Substantia nigra (tissue), 51 donors: ENCODE measurements at places on chromosomes 13 and 19.

DNA sequence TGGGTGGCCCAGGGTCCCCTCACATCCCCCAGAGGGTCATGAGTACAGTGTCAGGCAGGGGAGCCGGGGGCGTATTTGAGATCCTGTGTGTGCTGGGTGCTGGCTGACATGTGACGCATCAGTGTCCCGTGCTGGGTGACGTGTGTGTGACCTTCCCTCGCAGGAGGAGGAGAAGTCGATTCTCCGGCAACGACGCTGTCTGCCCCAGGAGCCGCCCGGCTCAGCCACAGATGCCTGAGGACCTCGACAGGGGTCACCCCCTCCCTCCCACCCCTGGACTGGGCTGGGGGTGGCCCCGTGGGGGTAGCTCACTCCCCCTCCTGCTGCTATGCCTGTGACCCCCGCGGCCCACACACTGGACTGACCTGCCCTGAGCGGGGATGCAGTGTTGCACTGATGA lies 25.8 kb downstream of the PNPLA6 start:
- no peak for DNase-seq

- no peak for DNase-seq
Measured at GRCh38 chr13:27106144-27106543, 65.5 kb downstream of the USP12 start.

DNA sequence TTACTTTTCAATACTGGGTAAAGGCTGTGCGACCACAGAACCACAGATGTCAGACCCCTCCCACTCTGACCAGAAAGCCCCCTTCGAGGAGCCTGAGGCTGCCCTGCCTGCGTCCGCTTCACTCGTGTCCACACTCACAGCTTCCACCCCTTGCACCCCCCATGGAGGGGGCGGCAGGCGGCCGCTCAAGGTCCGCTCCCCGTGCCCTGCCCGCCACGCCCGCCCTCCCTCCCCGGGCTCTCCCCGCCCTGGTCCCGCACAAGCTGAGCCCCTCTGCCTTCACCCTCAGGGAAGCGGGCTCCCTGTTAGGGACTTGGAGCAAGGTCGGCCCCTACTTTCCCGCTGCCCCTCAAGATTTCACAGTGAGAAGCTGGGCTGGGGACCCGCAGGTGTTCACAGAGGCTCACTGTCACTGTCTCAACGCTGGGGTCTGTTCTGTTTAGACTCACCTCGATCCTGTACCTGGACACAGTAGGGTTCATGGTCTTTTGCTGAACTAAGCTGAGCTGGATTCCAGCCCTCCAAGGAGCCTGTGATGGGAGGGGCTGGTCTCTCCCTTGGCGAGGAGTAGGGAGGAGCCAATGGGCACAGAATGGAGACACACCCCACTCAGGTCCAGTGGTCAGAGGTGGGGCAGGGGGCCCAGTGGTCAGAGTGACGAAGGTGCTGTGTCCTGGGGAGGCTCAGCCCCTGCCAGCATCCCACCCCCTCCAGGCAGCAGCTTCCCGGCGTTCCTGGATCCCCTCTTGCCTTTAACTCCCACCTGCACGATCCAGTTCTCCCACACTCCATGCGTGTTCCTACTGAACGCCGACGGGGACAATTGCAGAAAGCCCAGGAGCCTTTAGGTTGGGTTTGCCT lies 69.5 kb downstream of the SPACA7 start:
- DNase-seq = no peak

GRCh38 chr19:21022996-21023395 lies 2.5 kb downstream of the ZNF430 start:
- no peak for DNase-seq

- DNase-seq = no peak
Measured at GRCh38 chr13:100545684-100546061, 42.9 kb downstream of the GGACT start.

GRCh38 chr19:18437491-18438330 lies at the start of gene ISYNA1:
Gene ISYNA1, minus strand, starts transcription at chr19:18438133. Its CDS starts 154 bp downstream, at chr19:18437979.
- no peak for DNase-seq

GRCh38 chr19:27935669-27936068 lies 1277.3 kb downstream of the UQCRFS1 start:
- no peak for DNase-seq

DNA sequence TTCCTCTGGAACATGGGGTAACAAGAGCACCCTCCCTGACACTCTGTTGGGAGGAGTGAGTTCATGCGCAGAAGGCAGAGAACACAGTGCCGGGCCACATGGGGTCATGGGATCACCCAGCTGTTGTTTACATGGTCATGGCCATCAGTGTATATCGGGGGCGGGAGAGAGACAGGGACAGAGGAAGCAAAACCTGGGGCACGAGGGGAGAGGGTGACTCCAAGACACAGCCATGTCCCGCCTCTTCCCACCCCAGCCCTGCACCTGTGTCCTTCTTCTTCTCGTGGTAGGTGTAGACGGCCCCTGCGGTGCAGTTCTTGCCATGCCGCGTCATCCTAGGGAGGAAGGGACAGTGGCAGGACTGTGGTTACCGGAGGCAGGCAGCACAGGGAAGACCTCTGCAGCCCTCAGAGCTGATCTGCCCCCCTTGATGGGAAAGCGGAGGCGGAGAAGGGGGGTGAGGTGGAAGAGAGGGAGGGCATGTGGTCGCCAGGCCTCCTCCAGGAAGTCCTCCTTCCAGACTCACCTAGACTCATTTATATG lies 19.9 kb downstream of the NOSIP start:
- no peak for DNase-seq

GRCh38 chr13:112144616-112145550 lies 77.9 kb downstream of the SOX1 start:
- no peak for DNase-seq

- no peak for DNase-seq
Measured at GRCh38 chr13:97280478-97280877, 58.3 kb downstream of the MBNL2 start.

GRCh38 chr19:6532244-6532999 lies 1.6 kb downstream of the TNFSF9 start:
- no peak for DNase-seq

DNA sequence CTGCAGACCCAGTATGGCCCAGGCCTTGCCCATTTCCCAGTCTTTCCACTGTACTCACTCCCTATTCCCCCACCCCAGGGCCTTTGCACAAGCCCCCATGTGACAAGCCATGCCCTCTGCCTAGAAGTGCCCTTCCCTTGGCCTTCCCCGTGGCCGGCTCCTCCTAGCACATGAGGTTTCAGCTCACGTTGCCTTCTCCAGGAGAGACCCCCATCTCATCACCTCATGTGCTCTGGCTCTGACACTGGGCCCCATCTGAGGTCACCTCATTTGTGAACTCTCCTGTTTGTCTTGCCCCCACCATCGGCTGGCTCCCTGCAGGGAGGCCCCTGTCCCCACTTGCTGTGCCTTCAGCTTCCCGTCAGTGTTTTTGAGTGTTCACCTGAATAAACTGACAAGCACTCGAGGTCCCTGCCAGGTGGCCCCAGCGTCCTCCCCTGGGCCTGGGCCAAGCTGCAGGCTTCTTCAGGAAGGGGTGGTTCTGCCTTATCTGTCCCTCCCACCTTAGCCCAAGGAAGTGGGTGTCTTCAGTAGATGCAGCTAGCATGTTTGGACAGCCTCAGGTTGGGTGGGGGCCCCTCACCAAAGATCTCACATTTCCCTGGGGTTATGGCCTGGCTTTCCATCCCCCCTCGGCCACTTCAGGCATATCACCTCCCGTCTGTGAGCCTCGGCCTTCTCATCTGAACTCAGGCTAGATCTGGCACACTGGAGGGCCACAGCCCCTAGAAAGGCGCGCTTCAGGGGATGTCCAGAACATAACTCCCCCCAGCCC lies 3.8 kb upstream of the SLC25A42 start:
- no peak for DNase-seq

DNA sequence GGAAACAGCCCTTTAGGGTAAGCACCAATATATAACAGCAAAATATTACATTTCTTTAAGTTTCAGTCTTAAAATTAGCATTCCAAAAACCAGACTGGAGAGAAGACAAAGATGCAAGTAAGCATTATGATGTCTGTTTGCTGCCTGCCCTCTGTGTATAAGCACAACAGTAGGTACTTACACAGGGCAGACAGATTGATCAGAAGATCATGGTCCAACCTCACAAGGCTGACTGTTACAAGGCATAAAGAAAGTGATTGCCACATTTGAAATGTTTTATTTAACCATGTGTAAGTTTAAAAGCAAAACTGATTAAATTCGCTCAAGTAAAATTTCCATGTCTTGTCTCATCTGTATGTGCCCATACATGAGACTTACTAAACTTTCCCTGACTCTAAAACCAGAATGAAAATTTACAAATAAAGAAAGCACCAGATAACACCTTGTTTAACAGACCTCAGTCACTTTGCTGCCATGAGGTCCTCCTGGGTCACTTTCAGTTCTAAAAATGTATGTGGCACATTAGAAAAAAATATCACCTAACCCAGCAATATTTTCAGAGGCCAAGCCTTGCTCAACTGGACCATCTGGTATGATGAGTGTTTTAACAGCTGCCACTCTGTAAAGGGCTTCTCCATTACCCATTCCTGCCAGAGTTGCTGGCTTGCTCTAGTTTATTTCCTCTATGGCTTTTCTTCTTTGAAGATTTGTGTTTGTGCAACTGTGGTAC lies 297.0 kb downstream of the RBM26 start:
- DNase-seq = no peak

- no peak for DNase-seq
Measured at GRCh38 chr13:59016250-59016649, 1147.5 kb downstream of the DIAPH3 start.

GRCh38 chr13:47457626-47458025 lies 543.4 kb downstream of the SUCLA2 start:
- no peak for DNase-seq

DNA sequence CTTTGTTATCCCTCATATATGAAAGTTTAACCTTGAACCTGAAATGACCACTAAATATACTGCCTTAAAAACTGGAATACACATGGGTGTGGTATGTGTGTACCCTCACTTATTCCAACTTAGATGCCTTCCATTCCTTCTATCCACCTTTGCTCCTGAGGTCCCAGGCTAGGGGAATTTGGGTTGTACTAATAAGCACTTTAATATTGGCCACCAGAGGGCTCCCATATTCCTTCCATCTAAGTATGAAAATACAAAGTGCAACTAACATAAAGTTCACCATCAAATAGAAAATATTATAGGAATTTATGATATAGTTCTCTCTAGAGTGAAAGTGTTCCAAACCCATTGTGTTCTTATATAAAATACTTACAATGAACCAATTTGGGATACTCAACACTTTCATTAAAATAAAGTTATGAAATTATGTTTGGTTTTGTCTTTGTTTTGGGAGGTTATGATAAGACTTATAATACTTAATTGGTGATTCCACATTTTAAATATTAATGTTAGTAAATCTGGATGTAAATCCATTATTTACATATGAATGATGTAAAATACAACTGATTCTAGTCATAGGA lies 62.3 kb downstream of the ITGBL1 start:
- no peak for DNase-seq

GRCh38 chr13:46480131-46480530 lies 72.8 kb upstream of the LRCH1 start:
- DNase-seq = no peak

DNA sequence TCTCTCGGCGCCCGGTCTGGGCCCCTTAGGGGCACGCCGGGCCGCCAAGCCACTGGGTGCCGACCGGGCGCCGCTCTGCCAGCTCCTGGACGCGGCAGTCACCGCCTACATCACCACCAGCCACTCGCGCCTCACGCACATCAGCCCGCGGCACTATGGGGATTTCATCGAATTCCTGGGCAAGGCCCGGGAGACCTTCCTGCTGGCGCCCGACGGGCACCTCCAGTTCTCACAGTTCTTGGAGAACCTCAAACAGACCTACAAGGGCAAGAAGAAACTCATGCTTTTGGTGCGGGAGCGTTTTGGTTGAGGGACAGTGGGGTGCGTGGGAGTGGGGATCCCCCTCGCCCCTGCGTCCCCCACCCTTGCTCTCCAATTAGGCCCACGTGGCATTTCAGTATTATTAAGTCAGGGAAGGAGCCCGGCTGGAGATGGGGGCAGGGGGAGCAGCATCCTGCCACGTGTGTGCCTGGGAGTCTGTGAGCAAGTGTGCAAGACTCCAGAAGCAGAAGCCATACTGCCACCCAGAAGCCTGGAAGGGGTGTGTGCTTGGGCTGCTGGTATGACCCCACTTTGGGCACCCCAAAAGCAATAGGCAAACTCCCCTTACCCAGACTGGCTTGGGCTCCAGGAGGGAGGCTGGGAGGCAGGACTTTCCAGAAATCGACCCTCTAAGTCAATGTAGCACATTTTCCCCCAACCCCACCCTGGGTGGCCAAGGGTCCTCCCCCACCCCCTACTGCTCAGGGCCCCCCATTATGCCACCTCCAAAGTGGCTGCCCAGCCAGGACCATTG lies 35.7 kb downstream of the ZSWIM4 start:
- DNase-seq = no peak

GRCh38 chr13:30832845-30833332 lies 73.2 kb upstream of the MEDAG start:
- DNase-seq = peak; percentile 90

DNA sequence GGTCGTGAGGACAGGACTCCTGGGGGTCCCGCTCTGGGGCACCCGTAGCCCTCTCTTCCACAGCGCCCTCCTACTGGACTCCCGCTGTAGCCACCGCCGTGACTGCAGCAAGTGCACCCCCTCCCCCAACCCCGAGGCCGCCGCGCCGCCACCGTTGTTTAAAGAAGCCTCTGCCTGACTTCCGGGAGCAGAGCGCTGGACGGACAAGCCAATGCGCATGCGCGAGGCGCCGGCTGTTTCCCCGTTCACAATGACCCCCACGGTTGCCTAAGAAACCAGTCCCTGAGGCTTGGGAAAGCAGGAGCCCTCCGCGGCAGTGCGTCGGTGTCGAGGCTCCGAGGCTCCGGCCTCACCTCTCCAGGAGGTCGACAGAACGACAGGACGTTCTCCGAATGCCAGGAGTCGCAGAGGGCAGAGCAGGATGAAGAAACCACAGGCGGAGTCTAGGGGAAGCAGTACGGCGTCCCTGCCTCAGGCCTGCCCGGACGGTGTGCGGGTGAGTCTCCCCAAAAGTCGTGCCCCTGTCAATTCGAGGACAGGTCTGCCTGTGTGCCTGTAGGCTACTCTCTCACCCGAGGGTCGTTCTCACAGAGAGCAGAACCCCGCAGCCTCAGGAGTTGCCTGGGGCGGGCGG lies 70.5 kb upstream of the ZNF420 start:
- peak; percentile 4 for DNase-seq

DNA sequence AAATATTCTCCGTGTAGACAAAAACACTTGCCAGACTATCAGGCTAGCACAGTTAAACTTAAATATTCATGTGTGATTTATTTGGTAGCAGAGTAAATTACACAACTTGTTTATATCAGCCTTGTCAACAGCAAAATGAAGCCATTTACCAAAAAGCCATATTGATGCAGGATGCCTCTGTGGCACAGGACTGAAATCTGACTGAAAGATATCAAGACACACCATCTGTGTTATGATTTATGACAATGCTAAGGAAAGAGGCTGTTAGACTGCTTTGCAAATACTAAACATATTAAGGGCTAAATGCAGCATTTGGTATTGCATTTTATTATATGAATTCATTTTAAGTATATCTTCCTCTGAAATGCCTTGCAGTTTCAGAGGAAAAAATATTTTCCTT lies 44.8 kb upstream of the FNDC3A start:
- DNase-seq = no peak

- DNase-seq = no peak
Measured at GRCh38 chr19:34189917-34190425, 17.7 kb downstream of the LSM14A start.

GRCh38 chr13:41060724-41061074 lies 610 bp upstream of the WBP4 start:
- peak; percentile 76 for DNase-seq

GRCh38 chr19:2949939-2950285 lies 5.1 kb upstream of the ZNF77 start:
- DNase-seq = peak; percentile 35
